ENCODE measurements at places on chromosomes 6 and 20.

GRCh38 chr6:42782689-42783176 is 881 bp downstream of the BICRAL start:
- DNase-seq, result peak; percentile 82

DNA sequence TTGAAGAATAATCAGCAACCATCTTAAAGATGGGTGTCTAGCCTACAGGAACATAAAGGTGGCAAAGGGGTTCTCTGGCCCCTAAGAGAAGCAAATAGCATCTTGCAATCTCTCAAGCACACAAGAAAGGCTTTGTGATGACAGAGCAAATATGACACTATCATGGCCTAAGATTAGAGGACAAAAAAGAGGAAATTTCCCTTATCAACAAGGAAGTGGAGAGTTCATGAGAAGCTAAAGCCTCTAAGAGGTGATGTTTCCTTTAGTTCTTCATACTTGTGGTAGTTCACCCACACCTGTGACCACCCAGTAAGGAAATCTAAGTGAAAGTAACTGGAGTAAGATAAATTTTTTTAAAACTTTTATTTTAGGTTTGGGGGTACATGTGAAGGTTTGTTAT is 88.4 kb downstream of the OLIG3 start:
- no peak for DNase-seq

DNA sequence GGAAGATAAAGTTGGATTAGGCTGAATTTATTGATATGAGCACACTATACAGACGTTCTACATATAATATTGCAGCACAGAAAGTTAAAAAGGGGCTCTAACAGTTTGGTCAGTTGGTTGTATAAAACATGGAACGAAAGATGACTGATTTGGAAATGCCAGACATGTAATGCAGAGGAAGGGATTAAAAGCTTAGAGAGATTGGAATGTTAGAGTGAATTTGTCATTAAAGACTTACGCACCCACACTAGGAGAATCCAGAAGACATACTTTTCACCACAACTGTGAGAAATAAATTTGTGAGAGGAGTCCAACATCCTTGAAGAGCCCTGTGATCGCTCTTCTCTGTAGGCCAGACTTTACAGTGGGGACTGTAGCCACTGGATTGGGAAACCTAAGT is 134.7 kb downstream of the GPR63 start:
- DNase-seq, result no peak

- DNase-seq, result no peak
Measured at GRCh38 chr20:21294755-21295154, 8.4 kb upstream of the XRN2 start.

DNA sequence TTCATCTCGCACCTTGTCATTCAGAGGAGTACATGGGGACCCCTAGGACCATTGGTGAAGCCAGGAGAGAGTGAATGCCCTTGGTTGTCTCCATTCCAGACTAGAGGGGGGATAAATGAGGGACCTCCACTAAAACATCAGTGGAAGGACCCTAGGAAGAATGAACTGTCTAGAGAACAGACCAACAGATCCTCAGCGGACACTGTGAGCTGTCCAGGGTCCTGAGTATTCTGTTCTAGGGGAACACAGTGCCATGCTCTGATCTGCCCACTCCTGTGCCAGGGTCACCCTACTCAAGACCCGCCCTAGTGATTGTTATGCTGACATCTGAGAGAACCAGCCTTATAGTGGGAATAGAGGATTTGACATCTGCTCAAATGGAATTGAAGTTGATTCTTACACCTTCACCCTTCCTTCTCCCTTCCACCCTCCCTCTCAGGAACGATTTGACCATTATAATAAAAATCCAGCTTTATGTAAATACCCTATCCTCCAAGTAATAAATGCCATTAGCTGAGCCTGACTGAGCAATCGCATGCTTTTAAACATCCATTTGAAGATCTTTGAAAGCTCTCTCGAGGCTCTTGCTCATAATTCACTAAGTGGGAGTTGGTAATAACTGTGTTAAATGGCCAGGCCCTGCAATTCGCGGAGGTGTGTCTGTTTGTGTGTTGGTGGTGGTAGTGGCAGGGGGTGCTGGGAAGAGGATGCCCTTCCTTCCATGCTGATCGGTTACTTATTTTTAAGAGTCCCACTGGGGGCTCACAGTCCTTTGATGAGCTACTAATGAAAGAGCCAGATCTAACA is 43.6 kb upstream of the SLC32A1 start:
- no peak for DNase-seq

- no peak for DNase-seq
Measured at GRCh38 chr6:111238464-111239119, 151.3 kb downstream of the SLC16A10 start.

DNA sequence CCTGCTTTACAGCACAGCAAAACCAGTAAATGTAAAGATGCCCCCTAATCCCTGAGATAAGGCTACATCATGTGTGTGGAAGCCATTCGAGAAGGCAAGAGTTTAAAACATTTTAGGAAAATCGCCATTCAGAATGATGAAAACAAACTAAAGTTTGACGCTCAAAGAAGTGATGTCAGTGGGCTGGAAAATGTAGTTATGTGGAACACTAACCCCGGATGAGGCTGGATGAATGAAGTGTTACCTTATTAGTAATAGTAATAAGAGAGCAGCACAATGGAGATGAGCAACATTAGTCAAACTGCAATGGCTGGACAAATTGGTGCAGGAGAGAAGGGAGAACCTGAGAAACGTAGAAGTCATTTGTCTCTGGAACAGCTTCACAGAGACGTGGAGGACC is 130.7 kb upstream of the ARID1B start:
- DNase-seq, result no peak

GRCh38 chr6:57298741-57299140 is 18.7 kb upstream of the PRIM2 start:
- DNase-seq, result no peak

- no peak for DNase-seq
Measured at GRCh38 chr6:1722801-1723200, 113.1 kb downstream of the FOXC1 start.
